Activated naive CD4-positive, alpha-beta T cell treated with anti-CD3 and anti-CD28 coated beads, Interleukin-2, amount 50 U/mL, for 16 hours (primary cell): ENCODE measurements at places on chromosomes 5 and 9.

- DNase-seq, result no peak
Observed at GRCh38 chr5:77935506-77936364, 159.6 kb upstream of the TBCA start.

DNA sequence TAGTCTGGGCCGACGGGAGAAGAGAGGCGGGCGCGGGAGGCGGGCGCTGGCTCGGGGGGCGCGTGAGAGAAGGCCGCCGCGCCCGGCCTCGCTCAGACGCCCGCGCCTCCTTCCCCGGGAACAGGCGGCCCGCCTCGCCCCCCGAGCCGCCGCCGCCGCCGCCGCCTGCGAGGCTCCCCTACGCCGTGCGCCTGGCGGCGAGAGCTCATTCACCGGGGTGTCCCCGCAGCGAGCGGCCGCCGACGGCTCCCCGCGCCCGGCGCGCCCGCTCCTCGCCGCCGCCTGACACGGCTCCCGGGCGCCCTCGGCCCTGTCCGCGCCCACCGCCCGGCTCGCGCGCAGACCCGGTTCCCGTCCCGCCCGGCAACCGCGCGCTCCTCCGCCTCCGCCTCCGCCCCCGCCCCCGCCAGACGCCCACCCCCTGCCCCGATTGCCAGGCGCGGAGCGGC is at the start of gene GNAQ:
GNAQ (minus strand) TSS at position 368 of the 449 bp plus-strand sequence. CDS start 576 bp downstream, outside the sequence.
- DNase-seq, result peak; percentile 53

- DNase-seq, result no peak
Observed at GRCh38 chr5:73591102-73591695, 25.7 kb downstream of the UTP15 start.

DNA sequence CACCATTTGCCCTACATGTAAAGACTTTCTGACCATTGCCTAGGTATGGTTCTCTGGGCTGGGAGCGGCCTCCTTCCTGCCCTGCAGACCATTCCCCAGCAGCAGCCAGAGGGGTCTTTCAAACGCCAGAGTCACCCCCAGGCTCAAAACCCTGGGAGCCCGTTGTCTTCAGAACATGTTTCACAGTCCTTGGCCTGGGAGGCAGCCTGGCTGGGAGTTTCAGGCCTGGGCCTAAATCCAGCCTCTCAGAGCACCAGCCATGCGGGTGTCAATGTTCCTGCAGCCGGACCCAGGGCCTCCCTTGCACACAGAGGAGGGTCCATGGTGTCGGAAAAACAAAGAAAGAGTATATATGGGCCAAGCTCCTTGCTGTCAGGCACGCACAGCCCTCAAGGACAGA is 145.2 kb upstream of the FOXD4L5 start:
- DNase-seq, result no peak

- DNase-seq, result no peak
Observed at GRCh38 chr9:91549177-91549576, 125.5 kb upstream of the NFIL3 start.

DNA sequence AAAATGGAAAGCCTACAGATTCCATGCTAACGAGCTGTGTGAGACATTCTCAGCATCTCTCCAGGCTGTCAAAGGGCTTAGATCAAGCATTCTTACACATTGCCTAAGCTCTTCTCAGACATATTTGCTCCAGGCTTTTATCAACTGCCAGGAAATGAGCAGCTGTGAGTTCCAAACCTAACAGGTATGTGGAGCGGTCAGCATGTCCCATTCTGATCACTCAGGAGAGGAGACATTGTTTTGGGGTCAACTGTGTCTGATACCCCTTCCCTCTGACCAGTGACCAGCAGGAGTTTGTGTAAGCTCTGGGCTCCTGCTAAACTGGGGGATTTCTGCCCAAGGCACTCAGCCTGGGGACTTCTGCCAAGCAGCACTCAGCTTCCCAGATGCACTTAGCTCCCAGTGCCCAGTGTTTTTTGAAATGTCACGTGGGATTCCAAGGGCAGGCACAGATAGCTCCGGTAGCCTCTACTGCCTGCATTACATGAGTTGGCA is 229.1 kb downstream of the SEC61B start:
- no peak for DNase-seq

- no peak for DNase-seq
Observed at GRCh38 chr5:14299666-14300065, 156.5 kb downstream of the TRIO start.

GRCh38 chr5:64682608-64683007 is 7.7 kb upstream of the SHISAL2B start:
- no peak for DNase-seq

- no peak for DNase-seq
Observed at GRCh38 chr5:38468202-38468673, 88.2 kb downstream of the LIFR start.

- no peak for DNase-seq
Observed at GRCh38 chr5:30849931-30850710, 343.4 kb upstream of the CDH6 start.

GRCh38 chr9:101468116-101468515 is 32.5 kb upstream of the ALDOB start:
- no peak for DNase-seq

DNA sequence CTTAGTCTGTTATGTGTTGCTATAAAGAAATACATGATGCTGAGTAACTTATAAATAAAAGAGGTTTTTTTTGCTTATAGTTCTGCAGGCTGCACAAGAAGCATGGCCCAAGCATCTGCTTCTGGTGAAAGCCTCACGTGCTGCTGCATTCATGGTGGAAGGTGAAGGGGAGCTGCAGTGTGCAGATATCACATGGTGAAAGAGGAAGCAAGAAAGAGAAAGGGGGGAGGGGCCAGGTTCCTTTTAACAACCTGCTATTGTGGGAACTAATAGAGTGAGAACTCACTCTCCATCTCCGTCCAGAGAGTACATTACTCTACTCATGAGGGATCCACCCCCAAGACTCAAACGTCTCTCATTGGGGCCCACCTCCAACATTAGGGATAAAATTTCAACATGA is 12.5 kb upstream of the PARP8 start:
- no peak for DNase-seq

DNA sequence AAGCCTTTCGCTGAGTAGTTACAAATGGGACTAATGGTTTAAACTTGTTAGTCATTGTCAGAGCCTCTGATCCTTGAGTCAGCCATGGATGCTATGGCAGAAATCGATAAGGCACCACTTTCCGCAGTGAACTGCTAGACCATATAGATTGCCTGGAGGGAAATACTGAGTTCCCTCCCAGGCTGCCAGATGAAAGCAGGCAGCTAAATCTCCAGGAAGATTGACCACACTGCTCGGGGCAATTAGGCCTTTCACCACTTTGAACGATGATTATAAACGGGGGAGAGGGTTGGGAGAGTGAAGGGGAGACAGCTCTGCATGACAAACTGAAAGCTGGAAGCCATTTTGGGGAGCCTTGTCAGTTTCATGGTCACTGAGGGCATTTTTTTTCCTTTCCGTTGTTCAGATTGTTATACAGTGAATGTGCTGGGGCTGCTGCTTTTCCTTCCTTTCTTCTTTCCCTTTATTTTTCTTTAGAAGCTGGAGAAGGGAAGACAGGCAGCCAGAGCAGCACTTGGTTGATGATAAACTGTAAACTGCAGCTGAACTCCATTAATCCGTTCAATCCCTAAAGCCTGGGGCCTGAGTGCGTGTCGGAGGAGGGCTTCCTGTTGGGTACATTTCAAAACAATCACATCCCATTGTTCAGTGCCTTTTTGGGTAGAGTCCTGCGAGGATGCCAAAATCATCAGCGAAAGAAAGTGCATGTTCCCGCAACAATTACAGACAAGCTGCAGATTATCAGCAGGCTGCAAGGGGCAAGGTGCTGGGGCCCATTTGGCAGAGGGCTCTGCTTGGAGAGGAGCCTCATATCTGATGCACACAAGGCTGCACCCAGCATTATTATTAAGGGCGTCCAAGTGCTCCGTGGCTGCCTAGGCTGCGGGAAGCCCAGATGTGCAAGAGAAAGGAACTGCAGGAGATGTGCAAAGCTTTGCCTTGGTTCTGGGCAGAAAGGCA is 308.4 kb downstream of the PSAT1 start:
- DNase-seq, result no peak

- no peak for DNase-seq
Observed at GRCh38 chr9:89154218-89154617, 24.4 kb downstream of the SHC3 start.

GRCh38 chr9:7172154-7173115 is 414.7 kb downstream of the KDM4C start:
- no peak for DNase-seq

- no peak for DNase-seq
Observed at GRCh38 chr5:76111477-76112174, 28.4 kb downstream of the SV2C start.

GRCh38 chr5:52073993-52074689 is 690.9 kb downstream of the ISL1 start:
- no peak for DNase-seq

- DNase-seq, result no peak
Observed at GRCh38 chr9:111843971-111844370, 49.2 kb upstream of the SHOC1 start.

DNA sequence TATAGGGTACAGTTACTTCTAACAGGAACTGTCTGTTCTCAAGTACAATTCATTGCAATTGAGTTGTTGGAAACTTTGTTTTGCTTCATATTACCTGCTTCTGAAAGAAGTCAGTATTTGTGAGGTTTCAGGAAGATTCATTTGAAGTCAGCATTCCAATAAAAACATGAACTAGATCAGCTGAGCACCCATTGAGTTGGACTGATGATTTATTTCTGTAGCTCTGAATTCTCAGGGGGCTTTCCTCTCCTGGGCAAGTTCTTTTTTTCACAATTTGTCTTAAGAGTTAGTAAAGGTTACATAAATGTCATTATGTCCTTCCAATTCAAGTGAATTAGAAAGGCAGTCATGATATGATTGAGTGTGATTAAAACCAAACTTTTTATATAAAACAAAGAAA is 16.2 kb upstream of the KIF2A start:
- DNase-seq, result no peak

DNA sequence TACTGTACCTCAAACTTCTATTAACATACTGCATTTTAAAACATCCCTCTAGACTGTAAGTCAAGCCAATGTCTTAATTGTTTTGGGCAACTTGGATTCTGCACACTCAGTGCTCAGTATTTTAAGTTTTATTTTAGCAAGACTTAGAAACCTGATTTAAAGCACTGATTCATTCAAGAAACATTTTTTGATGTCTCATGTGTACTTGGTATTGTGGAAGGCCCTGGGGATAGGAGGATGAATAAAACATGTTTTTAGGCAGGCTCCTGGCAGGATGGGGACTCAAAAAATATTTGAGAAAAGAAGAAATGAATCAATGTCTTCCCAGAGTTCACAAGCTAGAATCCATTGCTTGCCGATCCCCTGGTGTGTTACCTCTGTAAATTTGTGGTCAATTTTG is 334.0 kb upstream of the PUM3 start:
- DNase-seq, result no peak

DNA sequence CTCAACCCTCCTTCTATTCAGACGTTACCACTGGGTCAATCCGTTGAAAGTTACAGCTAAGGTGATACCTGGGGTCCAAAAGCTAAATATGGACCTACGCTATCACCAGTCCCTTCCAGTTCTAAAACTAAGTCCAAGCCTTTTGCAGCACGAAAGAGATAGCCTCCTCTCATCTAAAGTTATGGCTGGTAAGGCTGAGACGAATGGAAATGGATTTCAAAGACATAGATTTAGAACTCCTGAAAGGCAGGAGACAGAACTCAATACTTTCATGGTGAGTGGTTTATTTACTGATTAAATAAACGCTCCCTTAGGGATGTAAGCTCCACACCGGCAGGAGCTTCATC is 751 bp upstream of the RIC1 start:
- DNase-seq, result no peak

DNA sequence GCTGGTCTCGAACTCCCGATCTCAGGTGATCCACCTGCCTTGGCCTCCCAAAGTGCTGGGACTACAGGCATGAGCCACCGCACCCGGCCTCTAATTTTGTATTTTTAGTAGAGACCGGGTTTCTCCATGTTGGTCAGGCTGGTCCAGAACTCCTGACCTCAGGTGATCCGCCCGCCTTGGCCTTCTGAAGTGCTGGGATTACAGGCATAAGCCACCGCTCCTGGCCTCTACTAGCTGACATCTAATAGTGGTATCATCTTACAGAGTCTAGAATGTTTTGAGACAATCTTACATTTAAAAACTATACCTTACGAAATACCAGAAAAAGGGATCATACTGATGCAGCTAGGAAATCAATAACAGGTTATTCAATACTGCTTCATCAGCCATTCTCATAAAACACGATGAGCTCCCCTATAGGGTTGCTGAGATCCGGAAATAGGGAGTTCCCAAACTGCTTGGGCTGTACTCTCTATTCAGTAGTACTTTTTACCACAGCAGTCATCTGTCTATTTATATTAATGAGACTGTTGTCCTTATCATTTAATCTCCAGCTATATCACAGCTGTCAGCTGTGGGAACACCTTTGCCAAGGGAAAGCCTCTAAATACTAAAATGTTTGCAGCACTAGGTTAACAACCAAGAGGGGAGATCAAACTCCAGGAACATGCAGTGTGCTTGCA is 8.1 kb upstream of the UBE2D2 start:
- no peak for DNase-seq

DNA sequence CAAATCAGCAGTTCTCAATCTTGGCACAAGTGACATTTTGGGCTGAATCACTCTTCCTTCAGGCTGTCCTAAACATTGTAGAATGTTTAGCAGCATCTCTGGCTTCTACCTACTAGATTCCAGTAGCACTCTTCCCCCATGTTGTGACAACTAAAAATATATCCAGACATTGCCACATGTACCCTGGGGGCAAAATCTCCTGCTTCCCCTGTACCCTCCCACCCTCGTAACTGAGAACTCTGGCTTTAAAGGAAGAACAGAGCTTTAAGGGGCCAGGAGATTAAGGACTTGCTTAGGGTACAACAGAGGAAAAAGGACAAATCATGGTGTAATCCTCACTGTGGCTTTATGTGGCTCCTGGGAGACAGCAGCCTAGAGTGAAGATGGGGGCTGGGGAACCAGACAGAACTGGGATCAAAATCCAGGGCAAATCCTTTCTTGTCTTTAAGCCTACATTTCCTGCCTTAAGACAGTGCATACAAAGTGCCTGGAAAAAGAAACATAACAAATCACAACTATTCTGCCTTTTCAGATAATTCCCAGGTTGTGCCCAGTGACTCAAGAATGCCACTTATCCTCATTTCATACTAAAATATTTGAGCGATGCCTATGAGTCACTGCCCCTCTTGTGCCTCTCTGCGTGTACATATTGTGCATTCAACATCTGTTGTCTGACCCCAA is 109.3 kb downstream of the DAPK1 start:
- no peak for DNase-seq

DNA sequence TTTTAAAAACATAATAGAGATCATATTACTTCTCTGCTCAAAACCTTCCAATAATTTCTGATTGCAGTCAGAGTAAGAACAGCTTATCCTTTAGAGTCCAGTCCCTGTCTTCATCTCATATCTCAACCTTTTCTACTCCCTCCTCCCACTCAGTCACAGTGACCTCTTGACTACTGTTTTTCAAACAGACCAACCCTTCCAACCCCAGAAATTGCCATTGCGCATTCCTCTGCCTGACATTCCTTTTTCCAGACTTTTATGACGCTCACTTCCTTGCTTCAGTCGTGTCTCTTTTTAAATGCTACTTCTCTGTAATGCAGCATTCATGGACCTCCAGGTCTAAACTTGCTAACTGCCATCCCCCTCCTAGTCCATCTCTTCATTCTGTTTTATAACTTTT is 800.5 kb downstream of the BRINP1 start:
- DNase-seq, result no peak

GRCh38 chr5:24998641-24999040 is 353.9 kb upstream of the CDH10 start:
- no peak for DNase-seq
